ENCODE measurements at places on chromosomes 13 and 19.

DNA sequence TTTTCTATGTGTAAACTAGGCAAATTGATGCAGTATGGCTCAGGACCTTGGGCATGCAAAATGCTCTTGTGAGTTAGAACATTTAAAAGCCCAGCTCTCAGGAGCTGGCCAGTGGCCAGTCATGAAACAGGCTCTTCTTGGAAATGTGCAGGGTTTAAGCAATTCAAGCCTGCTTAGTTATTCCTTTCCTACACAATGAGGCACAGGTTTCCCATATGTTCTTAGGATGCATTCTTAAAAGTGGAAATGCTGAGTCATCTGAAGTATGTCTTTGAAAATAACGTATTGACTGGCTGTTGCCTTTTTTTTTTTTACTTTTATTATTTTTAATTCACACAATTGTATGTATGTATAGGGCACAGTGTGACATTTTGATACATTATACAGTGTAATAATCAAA, 300.7 kb downstream of the SLC7A1 start:
- DNase-seq, result no peak

DNA sequence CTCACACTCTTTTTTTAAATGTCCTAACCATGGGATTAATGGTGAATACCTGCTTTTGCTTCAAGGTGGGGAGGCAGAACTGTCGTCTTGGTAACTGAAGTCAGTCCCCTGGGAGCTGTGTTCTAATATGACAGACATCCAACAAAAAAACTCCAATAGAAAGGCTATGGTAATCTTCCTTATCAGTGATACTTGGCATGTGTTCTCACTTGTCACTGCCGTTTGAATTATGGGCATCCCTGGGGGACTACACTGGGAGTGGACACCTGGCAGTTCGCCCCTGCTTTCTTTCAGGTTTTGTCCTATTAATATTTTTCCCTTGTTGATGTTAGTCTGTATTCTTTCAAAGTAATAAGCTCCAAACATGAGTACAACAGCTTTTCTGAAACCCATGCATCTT, 252.6 kb downstream of the SLITRK5 start:
- no peak for DNase-seq

DNA sequence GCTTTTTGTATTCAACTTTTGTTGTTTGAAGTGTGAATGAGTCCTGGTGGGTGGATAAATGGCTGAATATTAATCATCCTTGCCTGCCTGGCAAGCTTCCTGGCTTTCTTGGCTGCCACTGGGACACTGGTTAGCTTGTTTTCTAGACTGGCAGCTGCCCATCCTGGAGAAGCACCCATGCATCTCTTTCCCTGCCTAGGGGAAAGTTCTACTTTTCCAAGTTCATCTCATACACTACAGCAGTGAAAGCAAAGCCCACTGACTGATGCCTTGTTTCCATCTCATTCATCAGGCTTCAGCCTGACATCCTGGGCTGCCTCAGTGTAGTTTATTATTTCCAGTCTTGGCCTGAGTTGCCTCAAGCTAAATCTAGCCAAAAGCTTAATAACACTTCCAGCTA, 244.8 kb downstream of the PCDH20 start:
- DNase-seq, result no peak

- no peak for DNase-seq
These were observed 82.0 kb downstream of the FRY start for GRCh38 chr13:32113532-32113931.

- peak; percentile 73 for DNase-seq
These were observed 33.0 kb downstream of the UGGT2 start for GRCh38 chr13:96020155-96020575.

GRCh38 chr13:98446234-98446621, 130.7 kb downstream of the STK24 start:
- no peak for DNase-seq

DNA sequence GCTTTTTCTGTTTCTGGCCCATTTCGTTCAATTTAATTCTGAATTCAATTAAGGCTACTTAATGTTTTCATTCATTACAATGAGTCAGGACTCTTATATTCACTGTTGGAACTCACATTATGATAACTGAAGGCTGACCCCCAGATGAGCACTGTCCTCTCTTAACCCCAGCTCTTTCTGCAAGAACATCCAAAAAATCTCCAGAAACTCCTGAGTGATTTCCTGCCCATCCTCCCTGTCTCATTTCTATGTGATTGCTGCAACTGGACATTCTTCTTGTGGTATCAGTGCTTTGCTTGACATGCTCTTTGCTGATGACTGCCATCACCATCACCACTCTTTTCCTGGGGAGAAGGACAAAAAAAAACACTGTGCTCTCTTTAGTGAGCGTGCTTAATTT, 240.3 kb downstream of the SPRY2 start:
- no peak for DNase-seq

DNA sequence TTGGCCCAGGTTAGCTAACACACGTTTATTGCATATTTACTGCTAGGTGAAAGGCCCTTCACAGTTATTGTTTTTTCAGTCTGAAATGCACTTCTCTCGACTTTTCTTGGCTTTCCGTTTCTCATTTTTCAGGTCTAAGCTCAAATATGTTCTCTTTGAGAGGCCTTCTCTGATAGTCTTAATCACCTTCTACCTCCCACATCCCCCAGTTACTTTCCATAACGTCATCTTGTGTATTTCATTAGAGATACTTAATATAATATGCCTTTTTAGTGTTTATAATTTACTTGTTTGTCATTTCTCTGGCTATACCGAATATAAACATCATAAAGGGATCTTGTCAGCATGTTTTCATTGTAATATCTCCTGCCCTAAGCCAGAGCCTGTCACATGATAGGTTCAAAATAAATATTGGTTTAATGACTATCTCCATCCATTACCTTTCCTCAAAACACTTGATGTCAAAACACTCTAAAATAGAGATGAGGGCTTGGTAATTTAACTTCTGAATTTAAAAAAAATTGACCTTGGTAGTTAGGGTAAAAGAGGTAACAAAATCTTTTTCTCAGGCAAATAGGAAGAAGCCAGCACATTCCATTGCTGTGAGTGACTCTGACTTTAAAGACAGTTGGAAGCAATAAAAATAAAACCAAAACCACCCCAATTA, 168.6 kb upstream of the RFC3 start:
- no peak for DNase-seq

- DNase-seq, result no peak
These were observed 39.6 kb downstream of the ATP11A start for GRCh38 chr13:112729408-112729807.

DNA sequence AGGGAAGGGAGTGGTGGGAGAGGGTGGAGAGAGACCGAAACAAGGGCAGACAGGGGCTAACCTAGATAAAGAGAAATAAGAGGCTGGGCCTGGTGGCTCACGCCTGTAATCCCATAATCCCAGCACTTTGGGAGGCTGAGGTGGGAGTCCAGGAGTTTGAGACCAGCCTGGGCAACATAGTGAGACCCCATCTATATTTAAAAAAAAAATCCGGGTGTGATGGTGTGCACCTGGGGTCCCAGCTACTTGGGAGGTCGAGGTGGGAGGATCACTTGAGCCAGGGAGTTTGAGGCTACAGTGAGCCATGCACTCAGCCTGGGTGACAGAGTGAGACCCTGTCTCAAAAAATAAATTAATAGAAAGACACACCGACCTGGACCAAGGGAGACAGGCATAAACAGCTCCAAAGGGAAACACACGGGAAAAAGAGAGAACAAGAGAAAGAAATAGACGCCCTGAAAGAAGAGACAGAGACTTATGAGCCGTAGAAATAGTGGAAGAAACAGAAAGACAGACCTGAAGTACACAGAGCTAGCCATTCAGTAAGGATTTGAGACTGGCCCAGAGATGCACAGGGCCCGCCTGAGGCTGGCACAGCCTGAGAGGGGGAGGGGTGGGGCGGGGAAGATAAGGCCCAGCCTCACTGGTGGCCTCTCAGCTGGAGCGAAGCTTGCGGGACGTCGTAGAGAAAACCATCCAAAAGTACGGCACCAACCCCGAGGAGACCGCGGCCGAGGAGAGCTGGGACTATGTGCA, 2.2 kb downstream of the CD37 start:
- DNase-seq, result no peak

DNA sequence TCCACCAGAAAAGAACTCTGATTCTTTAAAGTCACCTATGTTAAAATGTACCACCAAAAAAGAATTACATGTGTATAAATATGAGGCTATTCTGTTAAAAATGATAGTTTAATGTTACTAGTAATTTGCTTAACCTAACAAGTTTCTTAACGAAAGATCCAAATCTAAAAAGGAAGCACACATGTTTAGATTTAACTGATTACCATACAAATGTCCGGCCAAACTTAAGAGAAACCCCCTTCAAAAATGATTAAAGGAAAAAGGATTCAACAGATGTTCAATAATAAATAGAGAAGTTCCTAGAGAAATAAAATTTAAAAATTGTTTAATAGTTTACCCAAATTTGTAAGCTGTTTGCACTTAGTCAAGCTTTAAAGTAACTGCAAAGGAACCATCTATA, 5.0 kb upstream of the ZNF69 start:
- no peak for DNase-seq

GRCh38 chr19:3682741-3683404, 17.4 kb downstream of the PIP5K1C start:
- no peak for DNase-seq

DNA sequence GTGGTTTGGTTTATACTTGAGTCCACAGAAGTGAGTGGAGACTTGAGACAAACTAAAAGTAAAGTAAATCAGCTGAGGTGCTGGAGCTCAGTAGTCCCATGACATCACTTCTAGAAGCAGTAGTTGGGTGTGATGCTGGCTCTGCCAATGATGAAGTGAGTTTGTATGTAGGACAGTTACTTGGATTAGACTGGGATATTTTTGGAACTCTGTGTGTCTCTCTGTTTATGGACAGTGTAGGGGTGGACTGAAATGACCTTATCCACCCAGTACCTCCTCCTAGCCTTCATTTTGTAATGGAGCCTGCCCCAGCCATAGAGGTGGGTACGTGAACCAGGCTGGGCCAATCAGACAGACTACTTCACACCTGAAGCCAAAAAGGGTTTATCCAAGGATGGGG, 52.2 kb downstream of the POLR1D start:
- no peak for DNase-seq

DNA sequence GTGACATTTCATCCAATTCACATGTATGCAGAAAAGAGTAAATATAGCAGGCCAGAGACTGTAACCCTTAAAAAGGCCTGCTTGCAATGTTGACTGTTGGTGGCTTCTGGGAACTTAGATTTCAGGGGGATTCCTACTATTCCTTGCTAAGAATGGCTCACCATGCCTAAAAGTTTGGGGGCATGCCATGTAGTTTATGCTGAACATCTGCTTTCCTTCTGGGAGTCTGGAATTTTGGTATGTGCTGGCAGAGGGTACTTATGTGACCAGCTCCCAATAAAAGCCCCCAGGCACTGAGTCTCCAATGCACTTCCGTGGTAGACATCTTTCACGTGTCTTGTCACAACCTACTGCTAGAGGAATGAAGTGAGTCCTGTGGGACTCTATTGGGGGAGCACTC, 88.4 kb upstream of the PCDH8 start:
- no peak for DNase-seq

Data from HCEC 1CT (cell line).